ENCODE measurements at places on chromosomes 2 and 18.

DNA sequence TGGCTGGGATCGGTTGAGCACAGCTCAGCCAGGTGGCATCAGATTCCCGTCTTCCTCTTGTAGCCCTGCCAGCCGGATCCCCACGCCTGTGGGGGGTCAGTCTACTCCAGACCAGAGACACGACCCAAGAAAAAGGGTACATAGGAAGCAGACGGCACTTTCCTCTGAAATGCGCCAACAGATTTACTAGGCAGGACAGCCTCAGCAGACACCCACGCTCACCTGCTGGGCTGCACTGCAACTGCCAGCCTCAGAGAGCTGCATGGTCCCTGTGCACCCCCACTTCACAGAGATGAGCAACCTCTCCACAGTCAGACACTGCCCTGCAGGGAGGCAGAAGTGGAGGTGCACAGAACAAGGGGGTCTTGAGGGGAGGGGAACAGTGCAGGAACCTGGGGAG lies 75.7 kb upstream of the OTOS start:
- no peaks in the 10 kb centered on the region for H3K36me3 ChIP-seq
- H3K27me3 ChIP-seq, result no peaks in the 10 kb centered on the region
- no peak overlapping the region for H3K4me3 ChIP-seq
- no peaks in the 10 kb centered on the region for H3K4me1 ChIP-seq
- H3K27ac ChIP-seq, result no peak overlapping the region
- DNase-seq, result no peak

GRCh38 chr2:5504756-5505155 lies 187.4 kb upstream of the SOX11 start:
- DNase-seq, result no peak
- H3K27ac ChIP-seq, result no peak overlapping the region
- H3K4me3 ChIP-seq, result no peak overlapping the region
- no peaks in the 10 kb centered on the region for H3K36me3 ChIP-seq
- no peaks in the 10 kb centered on the region for H3K4me1 ChIP-seq

DNA sequence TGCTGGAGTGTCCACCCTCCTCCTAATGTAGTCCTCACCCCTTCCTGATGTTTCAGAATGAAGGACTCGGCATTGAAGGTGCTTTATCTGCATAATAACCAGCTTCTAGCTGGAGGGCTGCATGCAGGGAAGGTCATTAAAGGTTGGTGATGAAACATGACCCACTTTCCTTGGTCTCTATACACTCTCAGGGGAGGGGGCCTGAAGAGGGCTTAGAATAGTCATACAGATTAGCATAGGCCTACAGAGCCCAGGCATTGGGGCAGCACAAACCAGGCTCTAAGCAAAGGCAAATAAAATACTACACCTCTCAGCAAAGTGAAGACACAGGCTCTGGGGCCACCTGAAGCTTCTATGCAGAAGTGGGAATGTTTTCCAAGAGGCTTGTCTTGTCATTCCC lies 1.8 kb downstream of the IL36RN start:
- H3K4me3 ChIP-seq, result no peak overlapping the region
- no peak overlapping the region for H3K27ac ChIP-seq
- H3K36me3 ChIP-seq, result no peaks in the 10 kb centered on the region
- peaks cover 2% of the 10 kb centered on the region for H3K27me3 ChIP-seq
- DNase-seq, result no peak

GRCh38 chr2:112880696-112881095 lies 30.3 kb upstream of the IL37 start:
- no peak overlapping the region for H3K27ac ChIP-seq
- no peaks in the 10 kb centered on the region for H3K27me3 ChIP-seq
- DNase-seq, result no peak
- H3K4me1 ChIP-seq, result no peaks in the 10 kb centered on the region
- H3K4me3 ChIP-seq, result no peak overlapping the region

GRCh38 chr18:3294435-3295080 lies 32.6 kb downstream of the MYL12B start:
- H3K27me3 ChIP-seq, result no peaks in the 10 kb centered on the region
- DNase-seq, result peak; percentile 52
- H3K4me3 ChIP-seq, result no peak overlapping the region

- H3K27me3 ChIP-seq, result no peaks in the 10 kb centered on the region
- H3K36me3 ChIP-seq, result no peaks in the 10 kb centered on the region
- no peak overlapping the region for H3K27ac ChIP-seq
These were observed 115.4 kb downstream of the CCDC85A start for GRCh38 chr2:56299171-56299691.
